ENCODE measurements at places on chromosomes 16 and 17.

GRCh38 chr17:27466743-27467375 lies 10.6 kb downstream of the KSR1 start:
- no peak for DNase-seq

GRCh38 chr17:28755486-28755885 lies 11.7 kb downstream of the TRAF4 start:
- DNase-seq: no peak

DNA sequence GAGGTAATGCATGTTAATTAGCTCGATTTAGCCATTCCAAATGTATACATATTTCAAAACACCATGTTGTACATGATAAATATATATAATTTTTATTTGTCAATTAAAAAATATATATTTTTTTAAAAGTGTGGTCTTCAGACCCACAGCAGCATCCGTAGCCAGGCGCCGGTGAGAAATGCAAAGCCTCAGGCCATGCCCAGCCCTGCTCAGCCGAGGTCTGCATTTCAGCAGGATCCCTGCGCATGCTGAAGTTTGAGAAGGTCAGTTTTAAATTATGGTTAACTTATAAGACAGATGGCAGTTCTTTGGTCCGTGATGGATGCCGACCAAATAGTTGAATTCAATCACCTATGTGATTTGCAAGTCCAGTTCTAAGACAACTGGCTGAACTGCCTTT lies 28.0 kb upstream of the TBX2 start:
- DNase-seq: no peak

DNA sequence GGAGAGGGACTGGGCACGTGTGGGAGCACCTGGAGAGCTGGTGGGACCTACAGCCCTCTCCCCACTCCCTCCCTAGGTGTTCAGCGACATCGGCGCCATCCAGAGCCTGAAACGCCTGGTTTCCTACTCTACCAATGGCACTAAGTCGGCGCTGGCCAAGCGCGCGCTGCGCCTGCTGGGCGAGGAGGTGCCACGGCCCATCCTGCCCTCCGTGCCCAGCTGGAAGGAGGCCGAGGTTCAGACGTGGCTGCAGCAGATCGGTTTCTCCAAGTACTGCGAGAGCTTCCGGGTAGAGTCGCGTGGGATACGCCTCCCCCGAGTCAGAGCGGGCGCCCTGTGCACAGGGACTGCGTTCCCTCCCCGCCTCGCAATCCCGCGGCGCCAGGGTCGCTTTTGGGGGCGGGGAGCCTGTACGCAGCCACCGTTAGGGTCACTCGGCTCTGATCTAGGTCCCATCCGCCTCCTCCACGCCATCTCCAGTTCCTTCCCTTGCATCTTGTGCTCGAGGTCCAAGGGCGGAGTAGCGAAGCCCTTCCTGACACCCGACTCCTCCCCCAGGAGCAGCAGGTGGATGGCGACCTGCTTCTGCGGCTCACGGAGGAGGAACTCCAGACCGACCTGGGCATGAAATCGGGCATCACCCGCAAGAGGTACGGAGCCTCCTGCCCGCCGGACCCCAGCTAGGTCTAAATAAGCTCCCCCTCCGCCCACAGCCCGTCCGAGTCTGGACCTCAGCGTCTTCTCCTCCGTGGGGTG lies 13.0 kb downstream of the SARM1 start:
- DNase-seq: peak; percentile 88

DNA sequence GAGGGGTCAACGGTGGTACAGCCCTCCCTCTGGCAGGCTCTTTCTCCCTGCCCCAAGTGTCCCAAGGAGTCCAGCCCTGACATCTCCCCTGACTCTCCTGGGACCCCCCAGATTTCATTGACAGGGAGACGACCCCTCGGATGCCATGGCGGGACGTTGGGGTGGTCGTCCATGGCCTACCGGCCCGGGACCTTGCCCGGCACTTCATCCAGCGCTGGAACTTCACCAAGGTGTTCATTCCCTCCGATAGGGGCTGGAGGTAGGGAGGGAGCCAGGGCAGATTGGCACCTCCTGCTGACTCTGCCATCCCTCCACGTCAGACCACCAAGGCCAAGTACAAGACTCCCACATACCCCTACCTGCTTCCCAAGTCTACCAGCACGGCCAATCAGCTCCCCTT lies 9.9 kb downstream of the PLD2 start:
- DNase-seq: no peak

GRCh38 chr16:51989637-51990230 lies 557.2 kb downstream of the TOX3 start:
- DNase-seq: no peak

GRCh38 chr17:47635734-47636133 lies 14.0 kb upstream of the KPNB1 start:
- DNase-seq: no peak

DNA sequence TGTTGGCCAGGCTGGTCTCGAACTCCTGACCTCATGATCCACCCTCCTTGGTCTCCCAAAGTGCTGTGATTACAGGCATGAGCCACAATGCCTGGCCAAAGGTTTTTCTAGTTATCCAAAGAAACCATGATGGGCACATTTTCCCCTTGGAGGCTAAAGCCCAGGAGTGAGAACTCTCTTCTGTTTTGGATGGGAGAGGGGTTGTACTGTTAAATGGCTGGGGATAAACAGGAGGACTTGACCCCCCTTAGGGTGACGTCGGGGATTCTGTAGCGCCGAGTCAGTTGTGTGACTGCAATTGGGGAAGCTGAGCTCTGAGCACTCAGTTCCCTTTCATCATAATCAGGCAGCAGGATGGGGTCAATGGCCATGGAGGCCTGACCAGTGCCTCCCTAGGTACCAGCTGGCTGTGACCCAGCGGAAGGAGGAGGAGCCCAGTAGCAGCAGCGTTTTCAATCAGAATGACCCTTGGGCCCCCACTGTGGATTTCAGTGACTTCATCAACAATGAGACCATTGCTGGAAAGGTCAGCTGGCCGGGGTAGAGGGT lies 4.1 kb downstream of the AOC3 start:
- no peak for DNase-seq

- no peak for DNase-seq
These were observed 13.4 kb upstream of the TAOK1 start for GRCh38 chr17:29376667-29377270.

DNA sequence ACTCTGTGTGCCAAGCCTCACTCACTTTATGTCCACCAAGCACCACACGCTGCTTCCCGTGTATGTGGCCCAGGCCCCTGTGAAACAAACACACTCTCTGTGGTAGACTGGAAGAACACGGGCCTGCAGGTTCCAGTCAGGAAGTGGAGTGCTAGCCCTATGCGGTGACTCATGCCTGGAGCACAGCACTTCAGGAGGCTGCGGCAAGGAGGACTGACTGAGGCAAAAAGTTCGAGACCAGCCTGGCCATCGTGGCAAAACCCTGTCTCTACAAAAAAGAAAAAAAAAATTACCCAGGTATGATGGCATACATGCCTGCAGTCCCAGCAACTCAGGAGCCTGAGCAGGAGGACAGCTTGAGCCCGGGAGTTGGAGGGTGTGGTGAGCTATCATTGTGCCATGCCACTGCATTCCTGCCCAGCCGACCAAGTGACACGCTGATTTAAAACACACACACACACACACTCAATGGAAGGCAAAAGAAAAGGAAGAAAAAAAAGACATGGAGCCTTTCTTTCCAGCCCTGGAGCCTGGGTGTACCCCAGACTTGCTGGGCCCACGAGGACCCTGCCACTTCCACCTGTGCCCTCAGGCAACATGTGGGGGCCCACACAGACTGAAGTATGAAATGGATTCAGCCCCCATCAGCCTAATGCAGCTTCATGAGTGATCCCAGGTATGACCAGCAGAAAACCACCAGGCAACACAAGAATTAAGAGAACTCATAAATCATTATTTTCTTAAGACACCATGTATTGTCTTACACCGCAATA lies 126.6 kb downstream of the ANKRD11 start:
- no peak for DNase-seq

GRCh38 chr16:47317465-47318240 lies 143.2 kb downstream of the ITFG1 start:
- DNase-seq: no peak

- peak; percentile 64 for DNase-seq
These were observed 22.9 kb downstream of the ITPRIPL2 start for GRCh38 chr16:19136549-19137196.

DNA sequence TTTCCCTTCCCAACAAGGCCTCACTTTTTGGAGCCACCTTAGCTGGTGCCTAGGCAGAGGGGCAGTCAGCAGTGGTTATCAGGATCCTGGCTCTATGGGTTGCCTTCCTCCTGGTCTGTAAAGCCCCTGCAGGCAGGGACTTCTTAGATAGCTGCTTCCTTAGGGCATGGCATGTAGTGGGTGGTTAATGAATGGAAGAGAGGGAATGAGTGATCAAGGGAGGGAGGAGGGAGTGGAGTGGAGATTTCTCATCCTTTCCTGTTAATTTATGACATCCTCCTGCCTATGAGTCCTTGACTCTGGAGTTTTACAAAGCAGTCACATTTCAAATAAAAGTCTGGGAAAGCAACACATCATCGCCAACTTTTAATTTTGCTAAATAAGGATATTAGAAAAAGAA lies 40.7 kb downstream of the SNX20 start:
- DNase-seq: no peak

- DNase-seq: no peak
These were observed 133.2 kb upstream of the CHMP6 start for GRCh38 chr17:80858301-80859001.

DNA sequence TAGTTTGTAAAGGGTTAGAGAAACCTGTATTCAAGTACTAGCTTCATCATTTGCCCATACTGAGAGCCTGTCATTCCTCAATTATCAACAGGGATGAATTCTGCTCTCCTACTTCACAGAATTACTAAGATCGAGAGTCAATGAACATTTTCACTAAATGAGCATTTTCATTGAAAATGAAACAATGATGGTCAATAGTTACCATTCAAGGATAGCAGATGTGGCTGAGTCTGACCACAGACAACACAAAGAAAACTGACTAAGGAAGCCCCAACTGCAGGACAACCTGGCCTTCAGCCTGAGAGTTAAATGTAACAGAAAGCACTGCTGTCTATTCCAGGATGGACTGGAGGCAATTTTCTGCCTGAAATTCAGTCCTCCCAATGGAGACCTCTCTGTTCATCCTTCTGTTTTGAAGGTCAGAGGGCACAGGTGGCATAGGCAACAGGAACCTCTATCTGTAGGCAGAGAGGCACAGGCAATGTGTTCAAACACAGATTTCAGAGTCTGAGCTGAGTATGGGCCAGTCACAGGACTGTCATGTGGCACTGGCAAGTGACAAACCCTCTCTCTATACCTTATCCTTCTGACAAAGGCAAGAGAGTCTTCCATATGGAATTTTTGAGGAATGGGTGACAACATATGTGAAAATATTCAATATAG lies 19.5 kb downstream of the TRAF4 start:
- no peak for DNase-seq

- DNase-seq: no peak
These were observed 496.0 kb downstream of the MAF start for GRCh38 chr16:79104567-79104966.

DNA sequence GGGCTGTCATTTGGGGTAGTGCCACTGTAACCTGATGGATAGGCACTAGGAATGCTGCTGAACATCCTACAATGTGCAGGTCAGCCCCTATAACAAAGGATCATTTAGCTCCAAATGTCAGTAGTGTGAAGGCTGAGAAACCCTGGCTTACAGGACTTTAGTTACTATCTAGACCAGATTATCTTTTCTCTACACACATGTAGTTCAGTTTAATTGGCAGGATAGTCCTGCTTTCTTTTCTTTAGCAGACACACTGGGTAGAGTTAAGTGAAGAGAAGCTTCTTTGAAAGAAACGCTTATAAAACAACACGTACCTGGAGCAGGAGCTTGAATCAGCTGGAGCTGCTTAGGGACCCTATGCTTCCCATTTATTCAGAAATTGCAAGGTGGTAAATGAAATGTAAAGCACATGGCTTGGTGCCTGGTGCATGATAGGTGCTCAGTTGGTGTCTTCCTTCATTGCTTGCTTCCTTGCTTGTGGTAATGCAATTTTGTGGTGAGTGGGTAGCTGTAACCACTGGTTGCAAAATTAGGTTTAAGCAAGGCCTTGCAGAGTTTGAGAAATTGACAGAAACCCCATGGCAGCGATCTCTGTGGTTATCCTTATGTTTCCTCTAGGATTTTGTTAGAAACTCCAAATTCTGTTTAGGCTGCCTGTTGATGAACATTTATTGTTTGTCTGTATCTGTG lies 9.4 kb downstream of the METTL9 start:
- no peak for DNase-seq

DNA sequence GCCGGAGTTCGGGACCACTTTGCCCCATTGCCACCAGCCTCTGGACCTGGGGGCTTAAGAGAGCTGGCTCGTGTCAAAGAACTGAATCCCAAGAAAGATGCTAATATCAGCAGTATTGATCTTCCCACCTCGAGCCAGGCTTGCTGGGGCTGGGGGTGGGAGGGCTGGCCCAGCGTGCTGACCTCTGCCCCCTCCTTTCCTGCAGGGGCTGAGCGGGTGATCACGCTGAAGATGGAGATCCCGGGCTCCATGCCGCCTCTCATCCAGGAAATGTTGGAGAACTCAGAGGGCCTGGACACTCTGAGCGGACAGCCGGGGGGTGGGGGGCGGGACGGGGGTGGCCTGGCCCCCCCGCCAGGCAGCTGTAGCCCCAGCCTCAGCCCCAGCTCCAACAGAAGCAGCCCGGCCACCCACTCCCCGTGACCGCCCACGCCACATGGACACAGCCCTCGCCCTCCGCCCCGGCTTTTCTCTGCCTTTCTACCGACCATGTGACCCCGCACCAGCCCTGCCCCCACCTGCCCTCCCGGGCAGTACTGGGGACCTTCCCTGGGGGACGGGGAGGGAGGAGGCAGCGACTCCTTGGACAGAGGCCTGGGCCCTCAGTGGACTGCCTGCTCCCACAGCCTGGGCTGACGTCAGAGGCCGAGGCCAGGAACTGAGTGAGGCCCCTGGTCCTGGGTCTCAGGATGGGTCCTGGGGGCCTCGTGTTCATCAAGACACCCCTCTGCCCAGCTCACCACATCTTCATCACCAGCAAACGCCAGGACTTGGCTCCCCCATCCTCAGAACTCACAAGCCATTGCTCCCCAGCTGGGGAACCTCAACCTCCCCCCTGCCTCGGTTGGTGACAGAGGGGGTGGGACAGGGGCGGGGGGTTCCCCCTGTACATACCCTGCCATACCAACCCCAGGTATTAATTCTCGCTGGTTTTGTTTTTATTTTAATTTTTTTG lies 8.5 kb downstream of the GJD3 start:
- DNase-seq: no peak

- no peak for DNase-seq
These were observed 177.0 kb upstream of the IRX6 start for GRCh38 chr16:55146966-55147365.

GRCh38 chr17:17902376-17902775 lies 65.6 kb upstream of the SREBF1 start:
- DNase-seq: no peak

GRCh38 chr16:55500530-55501011 lies 8.3 kb upstream of the LPCAT2 start:
- peak; percentile 34 for DNase-seq

- DNase-seq: no peak
These were observed 6.3 kb downstream of the PLXDC1 start for GRCh38 chr17:39145143-39145542.
